Stimulated activated CD4-positive, alpha-beta T cell treated with anti-CD3 and anti-CD28 coated beads, TNF-alpha, amount 100 ng/mL, for 24 hours (primary cell): ENCODE measurements at places on chromosomes 2 and 18.

DNA sequence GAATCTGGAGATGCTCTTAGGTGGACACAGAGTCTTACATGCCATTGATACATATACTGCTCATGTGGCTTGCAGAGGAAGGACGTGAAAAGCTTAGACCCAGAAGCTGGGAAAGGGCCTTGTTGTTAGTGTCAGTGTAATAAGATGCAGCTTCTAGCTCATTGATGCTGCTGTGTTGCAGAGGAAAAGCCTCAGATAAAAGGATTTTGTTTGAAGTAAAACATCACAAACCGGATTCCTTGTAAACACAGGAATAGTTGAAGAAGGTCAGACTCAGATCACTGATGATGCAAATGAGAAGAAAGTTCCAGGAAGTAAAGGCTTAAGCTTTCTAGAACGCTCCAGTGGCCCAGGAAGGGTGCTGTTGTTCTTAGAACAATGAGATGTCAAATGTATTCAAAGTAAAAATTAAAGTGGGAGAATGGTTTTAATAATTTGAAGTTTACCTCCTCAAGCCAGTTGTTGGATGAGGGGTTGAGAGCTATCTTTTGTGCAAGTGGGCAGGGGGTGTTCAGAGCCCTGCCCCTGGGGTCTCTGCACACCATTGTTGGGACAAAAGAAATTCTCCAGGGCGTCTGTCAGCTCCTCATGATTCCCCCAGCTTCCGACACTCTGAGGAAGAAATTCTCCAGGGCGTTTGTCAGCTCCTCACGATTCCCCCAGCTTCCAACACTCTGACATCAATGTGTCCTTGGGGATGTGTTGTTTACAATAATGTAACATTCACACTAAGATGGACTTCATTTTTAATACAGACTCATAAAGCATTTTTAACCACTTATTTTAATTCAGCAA lies 61.3 kb upstream of the CHMP1B start:
- no peak for DNase-seq

- no peak for DNase-seq
These were observed at the start of gene CCDC141 for GRCh38 chr2:179049546-179050311. Gene CCDC141, minus strand, starts transcription at chr2:179050137. Its CDS starts 196 bp downstream, at chr2:179049941.

DNA sequence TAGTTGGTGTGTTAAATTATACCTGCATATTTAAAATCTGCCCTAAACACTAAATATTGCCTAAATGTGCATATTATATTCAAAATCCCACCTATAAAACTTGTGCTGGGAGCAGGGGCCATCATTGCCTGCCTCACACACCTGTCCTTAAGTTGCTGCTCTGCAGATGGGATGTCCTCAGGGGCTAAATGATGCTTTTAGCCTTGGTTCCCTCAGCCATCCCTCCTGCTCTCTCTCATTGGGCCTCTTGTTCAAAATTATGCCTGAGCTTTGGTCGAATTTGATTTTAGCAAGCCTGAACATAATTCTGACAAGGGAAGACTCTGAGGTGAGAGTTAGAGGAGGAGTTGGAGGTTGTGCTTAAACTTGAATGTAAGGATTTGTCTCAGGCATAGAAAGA lies 318.3 kb upstream of the RAB12 start:
- no peak for DNase-seq

DNA sequence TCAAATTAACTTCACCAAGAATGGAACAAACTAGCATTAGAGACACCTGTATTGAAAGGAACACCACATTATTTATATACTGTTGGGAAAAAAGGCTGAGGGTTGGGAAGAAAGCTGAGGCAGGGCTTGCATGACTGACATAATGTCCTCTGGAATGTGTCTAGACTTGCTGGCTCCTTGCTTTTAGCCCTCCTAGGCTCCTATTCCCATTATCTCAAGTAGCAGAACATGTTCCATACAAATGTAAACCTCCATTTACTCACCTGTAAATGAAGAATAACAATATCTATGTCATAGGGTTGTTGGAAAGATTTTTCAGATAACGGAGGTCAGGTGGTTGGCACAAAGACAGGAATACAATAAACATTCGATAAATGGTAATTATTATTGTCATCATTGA lies 976 bp upstream of the ACADL start:
- DNase-seq = no peak

DNA sequence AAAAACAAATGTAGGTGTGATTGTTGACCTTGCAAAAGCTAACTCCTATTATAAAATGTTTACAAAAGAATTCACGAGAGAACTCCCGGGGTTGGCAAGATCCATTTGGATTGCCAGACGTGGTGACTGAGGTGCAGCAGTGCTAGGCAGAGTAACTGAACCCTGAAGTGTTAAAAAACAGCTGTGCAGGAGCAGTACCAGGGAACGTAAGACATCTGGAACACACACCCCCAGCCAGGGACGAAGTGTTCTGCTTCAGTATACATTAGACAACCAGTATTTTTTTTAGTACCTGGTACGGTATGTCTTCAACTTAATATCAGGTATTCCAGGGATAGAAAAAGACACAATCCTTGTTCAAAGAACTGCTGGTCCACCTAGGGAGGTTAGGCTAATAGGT lies 272.1 kb upstream of the EPAS1 start:
- DNase-seq = no peak
